SW 1271 (cell line): ENCODE measurements at places on chromosomes 16 and 17.

DNA sequence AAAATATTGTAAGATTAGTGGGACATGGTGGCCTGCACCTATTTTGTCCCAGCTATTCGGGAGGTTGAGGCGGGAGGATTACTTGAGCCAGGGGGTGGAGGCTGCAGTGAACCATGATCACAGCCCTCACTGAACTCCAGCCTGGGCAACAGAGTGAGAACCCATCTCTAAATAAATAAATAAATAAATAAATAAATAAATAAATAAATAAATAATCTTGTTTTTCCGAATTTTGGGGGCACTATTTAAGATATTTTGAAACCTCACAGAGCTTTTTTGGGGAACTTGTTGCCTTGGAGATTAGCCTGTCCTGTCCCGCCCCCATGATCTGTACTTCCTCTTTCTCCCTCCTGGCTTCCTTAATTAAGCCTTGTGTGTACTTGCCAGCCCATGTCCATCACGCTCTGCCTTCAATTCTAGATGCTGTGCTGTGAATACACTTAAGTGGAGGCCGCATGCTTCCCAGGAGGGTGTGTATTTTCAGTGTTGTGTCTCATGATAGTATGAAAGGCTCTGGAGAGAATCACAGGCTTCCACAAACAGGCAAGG is 4.4 kb downstream of the LGALS9 start:
- no peak for DNase-seq

GRCh38 chr17:32819035-32819434 is 57.9 kb downstream of the MYO1D start:
- no peak for DNase-seq

DNA sequence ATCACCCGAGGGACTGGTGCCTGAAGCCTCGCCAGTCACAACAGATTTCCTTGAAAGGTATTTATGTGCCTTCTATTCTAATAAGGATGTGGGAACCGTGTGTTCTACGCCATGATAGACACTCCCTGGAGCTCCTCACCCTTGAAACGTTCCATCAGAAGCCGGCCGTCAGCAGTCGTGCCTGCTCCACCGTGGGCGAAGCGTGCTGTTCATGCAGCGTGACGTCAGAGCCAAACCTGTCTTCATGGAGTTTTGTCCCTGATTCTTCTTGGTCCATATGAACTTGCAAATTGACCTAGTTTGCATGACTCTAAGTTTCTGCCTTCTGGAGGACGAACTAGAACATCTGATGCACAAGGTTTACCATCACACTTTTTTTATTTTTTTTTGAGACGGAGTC is 4.5 kb upstream of the PPP1R27 start:
- no peak for DNase-seq

- no peak for DNase-seq
Observed at GRCh38 chr17:34241062-34241461, 14.0 kb upstream of the CCL2 start.

DNA sequence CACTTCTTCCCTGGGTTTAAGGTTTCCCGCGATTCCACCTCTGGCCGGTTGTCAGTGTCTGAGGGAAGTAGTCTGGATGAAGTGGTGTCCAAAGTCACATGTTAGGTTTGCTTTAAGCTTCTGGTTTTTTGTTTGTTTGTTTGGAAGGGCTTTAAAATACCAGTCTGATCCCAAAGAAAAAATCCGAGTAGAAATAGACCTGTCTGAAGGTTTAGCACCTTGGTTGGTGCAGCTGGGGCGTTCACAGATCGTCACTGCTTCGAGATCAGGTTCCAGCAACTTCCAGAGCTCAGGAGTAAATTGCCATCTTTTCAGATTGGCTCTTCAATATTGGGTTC is 567 bp downstream of the TMEM97 start:
- no peak for DNase-seq

DNA sequence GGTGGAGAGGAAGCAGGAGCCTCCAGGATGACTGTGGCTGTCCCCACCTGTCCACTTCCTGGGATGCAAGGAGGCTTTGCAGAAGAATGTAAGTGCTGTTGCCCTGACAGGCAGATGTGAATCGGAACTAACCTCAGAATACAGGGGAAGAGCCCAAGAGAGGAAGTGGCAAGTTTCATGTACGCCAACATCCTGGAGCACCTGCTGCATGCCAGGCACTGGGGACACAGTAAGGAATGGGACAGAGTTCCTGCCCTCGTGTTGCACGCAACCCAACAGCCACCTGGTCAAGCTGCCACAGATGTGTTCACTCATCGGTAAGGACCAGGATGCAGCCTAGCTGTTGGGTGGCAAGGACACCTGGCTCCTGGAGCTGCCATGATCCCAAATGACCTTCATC is 98.6 kb upstream of the RPL38 start:
- no peak for DNase-seq

- DNase-seq, result no peak
Observed at GRCh38 chr17:76834870-76835269, 33.3 kb upstream of the MGAT5B start.

GRCh38 chr17:77493238-77493820 is 352.6 kb downstream of the SEC14L1 start:
- DNase-seq, result no peak

DNA sequence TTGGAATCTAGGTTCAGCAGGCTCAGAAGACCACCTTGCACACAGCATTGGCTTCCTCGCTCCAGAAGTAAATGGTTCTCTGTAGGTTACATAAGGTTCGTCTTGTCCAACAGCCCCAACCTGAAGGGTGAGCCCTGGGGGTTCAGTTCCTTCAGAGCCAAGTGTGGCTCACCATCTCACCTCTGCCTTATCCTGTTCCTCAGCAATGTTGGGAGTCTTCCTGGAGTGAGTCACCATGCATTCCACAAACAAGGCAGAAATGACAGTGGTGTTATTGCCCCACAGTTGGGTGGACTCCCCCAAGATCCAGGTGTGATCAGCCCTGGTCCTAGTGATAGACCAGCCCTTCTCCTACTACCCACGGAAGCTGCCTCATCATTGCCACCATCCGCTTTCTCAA is 26.8 kb upstream of the SMPD3 start:
- DNase-seq, result no peak

DNA sequence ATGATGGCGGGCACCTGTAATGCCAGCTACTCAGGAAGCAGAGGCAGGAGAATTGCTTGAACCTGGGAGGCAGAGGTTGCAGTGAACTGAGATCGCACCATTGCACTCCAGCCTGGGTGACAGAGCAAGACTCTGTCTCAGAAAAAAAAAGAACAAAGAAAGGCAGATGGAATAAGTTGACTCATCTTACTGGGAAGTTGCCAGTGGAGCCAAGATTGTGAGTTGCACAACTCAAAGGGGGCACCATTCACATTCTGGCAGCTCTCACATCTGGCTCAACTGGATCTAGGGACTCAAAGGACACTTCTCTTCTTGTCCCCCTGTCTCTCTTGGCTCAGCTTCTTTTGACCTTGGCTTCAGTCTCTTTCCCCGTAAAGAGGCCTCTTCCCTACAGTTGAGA is 53.7 kb upstream of the ETV4 start:
- no peak for DNase-seq

DNA sequence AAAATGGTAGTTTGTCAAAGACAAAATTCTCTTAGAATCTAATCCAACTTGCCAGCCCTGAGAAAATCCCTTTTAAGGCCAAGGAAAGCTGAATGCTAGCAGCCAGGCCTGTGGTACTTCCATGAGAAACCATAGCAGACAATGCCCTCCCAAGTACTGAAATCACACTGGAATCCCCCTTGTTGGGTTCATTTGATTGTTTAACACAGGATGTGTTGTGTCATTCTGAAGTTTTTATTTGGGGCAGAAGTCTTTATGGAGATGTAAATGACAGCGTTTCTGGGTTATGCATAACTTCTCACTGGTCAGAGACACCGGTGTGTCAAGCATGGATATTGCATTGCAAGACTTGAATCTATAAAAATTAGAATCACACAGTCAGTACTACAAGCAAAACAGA is 6.0 kb upstream of the ARL2BP start:
- DNase-seq, result no peak

GRCh38 chr16:11726008-11726407 is 16.6 kb downstream of the TXNDC11 start:
- DNase-seq, result no peak

- peak; percentile 45 for DNase-seq
Observed at GRCh38 chr17:29778956-29779811, 150.8 kb downstream of the SSH2 start.
